ENCODE measurements at places on chromosomes 7 and 10.
A peak's percentile ranks its signal among the peaks of the same experiment; 100 is the strongest.

- peak; percentile 62 for DNase-seq
These were observed 391.7 kb downstream of the KCNMA1 start for GRCh38 chr10:77245953-77246352.

DNA sequence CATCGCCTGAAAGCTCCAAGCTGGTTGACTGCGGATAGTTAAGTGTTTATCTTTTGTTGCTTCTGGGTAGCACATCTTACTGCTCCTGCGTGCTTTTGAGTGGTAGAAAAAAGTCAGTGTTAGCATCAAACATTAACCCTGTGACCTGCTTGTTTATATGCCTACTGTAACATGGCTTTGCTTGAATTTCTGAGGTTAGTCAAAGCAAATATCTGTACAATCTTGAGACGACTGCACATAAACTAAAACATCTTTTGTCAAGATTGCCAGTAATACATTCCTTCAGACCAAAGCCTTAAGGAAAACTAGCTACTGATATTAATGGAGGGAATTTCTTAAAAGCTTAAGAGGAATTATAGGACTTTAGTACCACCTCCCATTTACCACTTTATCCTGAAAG lies 163.7 kb downstream of the BAMBI start:
- no peak for DNase-seq

- DNase-seq: no peak
These were observed 176.0 kb downstream of the SKAP2 start for GRCh38 chr7:26688388-26688787.

- no peak for DNase-seq
These were observed 1.5 kb downstream of the GSDME start for GRCh38 chr7:24755541-24756407.

DNA sequence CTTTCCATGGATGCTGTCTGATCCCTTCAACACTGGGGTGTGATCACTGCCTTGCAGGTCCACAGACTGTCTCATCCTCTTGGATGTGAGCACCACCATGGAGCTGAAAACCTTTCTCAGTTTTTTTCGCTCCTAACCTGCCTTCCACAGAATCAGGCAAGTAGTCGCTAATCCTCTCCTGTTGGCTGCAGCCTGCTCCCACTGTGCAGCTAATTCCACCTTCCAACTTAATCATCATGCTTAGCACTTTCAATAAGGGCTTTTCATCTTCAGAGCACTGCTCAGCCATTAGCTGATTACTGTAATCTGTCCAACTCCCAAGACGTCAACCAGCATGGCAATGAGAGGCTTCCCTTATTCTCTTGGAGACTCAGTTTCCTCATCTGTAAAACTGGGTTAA lies 15.1 kb upstream of the CDH23 start:
- DNase-seq: no peak

DNA sequence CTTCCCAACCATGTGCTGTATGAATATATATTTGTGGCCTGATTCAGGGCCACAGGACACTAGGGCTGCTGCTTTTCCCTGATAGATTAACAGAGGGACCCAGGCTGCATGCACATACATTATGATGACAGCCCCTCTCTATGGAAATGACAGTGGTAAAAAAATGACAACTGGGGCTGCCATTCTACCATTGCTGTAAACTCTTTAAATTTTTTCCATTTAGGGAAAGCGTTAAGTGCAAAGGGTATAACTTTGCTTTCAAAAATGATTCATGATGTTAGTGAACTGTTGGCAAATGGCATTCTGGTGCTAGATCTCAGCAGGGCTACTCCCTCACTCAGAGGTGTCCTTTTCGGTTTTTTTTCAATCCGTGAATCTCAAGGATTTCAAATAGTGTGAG lies 4.2 kb downstream of the CTBP2 start:
- DNase-seq: no peak

GRCh38 chr7:151088856-151089699 lies 2.8 kb downstream of the AGAP3 start:
- DNase-seq: peak; percentile 64

DNA sequence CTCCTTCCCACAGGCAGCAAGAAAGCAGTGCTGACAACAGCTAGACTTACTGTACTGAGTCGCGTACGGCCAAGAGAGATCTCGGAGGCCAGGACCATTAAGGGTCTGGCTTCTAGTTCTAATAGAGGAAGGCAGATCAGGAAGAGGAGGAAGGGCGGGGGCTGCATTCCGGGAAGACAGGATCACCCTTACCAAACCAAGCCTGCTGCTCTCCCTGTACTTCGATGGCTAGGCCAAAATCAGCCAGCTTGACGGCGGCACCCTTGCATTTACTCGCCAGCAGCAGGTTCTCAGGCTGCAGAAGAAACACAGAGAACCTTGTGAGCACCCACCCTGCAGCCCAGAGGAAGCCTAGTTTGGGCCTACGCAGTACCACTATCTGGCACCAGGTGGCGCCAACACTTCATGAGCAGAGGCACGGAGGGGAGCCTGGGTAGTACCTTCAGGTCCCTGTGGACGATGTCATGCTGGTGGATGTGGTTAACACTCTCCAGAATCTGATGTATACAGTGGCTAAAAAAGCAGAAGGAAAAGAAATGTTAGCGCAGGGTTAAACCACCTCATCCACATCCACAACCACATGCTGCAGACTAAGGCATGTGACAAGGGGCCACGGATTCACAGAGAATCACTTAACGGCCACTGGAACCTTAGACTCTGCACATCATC lies 25.4 kb downstream of the CAMK2G start:
- DNase-seq: peak; percentile 89

DNA sequence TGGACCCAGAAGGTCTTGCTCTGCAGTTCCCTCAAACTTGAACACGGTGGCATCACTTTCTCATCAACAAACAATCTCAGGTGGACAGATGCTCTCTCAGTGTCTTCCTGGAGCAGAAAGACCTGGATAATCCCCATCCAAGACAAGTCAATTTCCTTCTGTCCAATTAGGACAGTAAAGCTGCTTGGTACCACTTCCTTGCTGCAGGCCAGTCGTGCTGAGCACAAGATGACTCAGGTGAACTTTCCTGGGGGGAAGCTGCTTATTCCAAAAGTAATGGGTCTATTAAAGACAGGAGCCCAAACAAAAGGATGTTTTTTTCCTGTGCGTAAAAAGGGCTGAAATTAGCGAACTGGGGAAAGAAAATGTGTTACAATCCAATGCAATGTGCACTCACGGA lies 107.6 kb upstream of the AFAP1L2 start:
- DNase-seq: no peak

DNA sequence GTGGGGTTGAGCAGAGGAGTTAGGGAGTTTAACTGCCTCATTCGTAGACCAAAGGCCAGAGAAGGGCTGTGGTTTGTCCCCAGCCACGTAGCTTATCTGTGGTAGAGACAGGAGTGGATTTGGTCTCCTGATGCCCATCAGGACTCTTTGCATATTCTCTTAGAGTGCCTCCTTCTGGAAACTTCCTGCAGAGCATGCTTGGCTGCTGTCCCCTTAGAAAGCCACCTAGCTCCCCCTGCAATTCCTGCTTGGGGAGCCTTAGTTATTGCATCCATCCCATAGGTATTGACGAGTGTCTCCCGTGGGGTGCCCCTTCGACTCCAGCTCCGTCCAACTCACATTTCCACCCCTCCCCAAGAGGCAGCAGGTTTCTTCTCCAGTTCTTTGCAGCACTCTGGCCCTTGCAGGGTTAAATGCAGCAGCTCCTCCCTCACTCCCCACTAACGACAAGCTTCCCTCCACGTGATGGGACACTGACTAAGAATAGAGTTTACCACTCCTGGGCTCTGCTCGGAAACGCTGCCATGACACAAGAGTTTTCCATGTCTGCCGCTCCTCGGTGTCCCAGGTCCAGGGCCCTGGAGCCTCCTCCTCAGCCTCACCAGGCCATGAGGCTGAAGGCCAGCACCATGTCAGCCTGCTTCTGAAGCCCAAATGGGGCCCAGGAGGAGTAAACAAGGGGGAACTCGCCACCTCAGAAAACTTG lies 147.8 kb upstream of the UNC5B start:
- DNase-seq: peak; percentile 17

DNA sequence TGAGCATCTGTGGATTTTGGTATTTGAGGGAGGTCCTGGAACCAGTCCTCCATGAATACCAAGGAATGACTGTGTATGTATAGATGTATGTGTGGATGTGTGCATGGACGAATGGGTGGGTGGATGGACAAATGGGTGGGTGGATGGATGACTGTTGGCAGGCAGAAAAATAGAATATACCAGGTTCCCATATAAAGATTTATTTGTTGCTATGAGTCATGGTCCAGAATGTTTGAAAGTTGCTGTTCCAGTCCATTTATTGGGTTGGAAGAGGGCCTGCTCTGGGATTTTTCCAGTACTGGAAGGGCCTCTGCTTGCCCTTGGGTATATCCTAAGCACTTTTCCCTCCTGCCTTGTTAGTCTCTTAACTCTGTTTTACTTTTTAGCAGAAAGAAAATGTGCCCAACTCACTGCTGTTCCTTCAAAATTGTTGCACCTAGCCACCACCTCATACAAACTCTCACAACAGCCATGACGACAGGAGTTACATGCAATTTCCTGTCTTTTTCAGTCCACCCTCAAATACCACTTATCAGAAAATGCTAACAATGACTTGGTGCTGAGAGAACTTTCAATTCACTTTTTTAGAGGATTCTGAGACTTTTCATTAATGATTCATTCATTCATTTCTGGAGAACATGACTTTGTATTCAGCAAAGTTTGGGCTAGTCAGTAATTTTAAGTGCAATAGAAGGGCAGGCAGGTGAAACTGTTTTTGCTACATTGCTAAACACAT lies 108.1 kb downstream of the EEPD1 start:
- DNase-seq: no peak

DNA sequence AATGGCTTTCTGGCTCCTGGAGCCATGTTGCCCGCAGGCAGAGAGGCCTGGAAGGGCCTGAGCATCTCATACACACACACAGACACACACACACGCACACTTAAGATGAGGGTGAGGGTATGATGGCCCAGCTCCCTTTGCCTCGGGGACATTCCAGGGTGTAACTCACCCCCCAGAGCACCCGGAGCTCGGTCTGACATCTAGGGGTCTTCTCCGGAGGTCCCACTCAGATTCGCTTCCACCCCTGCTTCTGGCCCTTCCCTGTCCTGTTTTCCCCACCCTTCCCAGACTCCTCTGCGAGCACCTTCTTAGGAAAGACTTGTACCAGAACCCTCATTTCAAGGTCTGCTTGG lies 304.4 kb downstream of the GRID1 start:
- no peak for DNase-seq

- peak; percentile 35 for DNase-seq
These were observed 73.3 kb downstream of the WIPF3 start for GRCh38 chr7:29879609-29880008.

DNA sequence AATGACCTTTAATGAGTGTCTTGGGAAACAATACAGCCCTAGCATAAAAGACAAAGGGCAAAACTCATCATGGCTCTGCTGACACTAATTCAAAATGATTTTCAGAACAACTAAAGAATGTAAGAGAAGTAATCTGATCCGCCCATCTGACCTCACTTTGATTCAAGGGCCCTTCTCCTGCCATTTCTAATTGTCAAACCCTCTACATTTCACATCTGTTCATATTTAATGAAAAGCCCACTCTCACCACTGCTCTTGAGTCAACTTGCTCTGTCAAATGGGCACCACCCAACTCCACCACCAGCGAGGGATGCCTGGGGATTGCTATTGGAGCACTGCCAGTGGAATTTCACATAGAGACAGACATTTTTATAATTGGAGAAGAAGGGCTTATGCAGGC lies 639.2 kb downstream of the KCNMA1 start:
- DNase-seq: no peak

DNA sequence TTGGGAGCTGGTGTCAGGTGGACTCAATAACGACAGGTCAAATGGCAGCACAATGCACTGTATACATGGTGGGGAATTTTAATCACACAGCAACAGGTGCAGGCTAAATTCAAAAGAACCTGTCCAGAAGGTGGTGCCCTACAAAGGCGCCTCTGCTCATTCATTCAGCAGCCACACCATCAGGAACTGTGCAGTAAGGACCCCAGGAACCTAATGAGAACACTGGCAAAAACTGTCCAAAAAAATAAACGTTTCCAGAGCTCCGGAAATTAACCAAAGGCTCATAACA lies 21.9 kb upstream of the CRYGN start:
- no peak for DNase-seq

- DNase-seq: peak; percentile 39
These were observed 31.1 kb downstream of the TBATA start for GRCh38 chr10:70753841-70754621.

DNA sequence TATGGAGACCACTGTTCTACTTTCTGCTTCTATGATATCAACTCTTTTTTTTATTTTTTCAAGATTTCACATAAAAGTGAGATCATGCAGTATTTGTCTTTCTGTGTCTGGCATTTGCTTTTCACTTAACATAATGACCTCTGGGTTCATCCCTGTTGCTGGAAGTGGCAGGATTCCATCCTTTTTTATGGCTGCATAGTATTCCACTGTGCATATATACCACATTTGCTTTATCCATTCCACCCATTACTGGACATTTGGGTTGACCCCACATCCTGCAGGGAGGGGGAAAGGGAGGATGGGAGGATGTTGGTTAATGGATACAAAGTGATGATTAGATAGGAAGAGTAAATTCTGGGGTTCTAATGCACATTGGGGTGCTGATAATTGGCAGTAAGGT lies 80.3 kb upstream of the NPTX2 start:
- no peak for DNase-seq

GRCh38 chr10:109992485-109992884 lies 15.3 kb upstream of the ADD3 start:
- peak; percentile 49 for DNase-seq

- no peak for DNase-seq
These were observed 9.5 kb downstream of the PTCD1 start for GRCh38 chr7:99428972-99429566.

GRCh38 chr7:72326365-72326764 lies 85.8 kb downstream of the CALN1 start:
- DNase-seq: no peak

DNA sequence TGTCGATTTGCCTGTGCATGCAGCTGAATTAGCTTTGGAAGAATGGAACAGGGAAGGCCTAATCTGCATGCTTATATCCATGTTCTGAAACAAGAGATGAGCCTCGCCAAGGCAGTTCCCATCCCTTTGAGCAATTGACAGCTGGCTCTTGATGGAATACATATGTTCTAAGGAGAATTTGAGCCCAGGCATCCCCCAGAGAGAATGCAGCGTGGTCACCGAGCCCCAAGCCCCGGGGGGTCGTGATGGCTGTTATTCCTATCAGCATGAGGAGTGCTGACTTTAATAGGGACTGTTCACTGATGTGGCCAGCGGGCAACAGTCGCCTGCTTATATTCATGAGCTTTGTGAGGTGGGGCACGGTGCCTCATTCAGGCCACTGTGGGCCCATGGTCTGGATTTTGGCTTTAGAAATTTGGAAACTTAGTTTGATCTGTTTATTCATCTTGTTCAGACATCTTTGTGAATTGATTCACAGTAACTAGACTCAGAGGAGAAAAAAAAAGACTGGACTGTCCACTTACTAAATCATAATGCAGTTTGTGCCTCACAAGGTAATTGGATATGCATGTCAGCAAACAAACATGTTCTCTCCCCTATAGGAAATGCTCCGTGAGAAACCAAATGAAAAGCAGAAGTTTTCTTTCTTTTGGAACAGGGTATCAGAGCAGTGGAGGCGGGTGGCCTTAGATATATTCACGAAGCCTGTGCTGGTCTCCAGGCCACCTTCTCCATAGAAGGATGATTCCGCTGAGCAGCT lies 204.9 kb downstream of the CCDC3 start:
- DNase-seq: no peak
